Stomach (tissue), 19 donors: ENCODE measurements at places on chromosomes 7 and 10. TPM values are rescaled to one million over a fixed set of nuclear protein-coding genes. Genes with fewer than 3 reads are reported as not detected.

Gene AQP1
- 3.8 TPM for polyA plus RNA-seq

DNA sequence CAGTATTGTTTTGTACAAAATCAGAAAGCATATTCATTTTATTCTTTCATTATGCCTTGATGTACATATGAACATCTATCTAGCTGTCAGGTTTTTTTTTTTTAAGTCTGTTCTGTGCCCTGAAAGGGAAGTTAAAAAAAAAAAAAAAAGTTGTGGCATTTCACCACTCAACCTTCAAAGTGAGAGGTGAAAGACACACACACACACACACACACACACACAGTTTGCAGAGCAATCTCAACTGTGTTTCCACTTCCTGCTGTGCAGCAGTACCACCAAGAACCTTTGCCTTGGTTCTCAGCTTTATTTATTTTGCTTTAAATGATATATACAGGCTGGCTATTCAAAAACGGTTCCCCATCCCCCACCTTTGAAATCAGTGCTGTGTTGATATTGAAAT lies 955.6 kb downstream of the GATA3 start:
- DNase-seq = peak; percentile 73

Gene LOXL4
- 1.6 TPM for polyA plus RNA-seq

DNA sequence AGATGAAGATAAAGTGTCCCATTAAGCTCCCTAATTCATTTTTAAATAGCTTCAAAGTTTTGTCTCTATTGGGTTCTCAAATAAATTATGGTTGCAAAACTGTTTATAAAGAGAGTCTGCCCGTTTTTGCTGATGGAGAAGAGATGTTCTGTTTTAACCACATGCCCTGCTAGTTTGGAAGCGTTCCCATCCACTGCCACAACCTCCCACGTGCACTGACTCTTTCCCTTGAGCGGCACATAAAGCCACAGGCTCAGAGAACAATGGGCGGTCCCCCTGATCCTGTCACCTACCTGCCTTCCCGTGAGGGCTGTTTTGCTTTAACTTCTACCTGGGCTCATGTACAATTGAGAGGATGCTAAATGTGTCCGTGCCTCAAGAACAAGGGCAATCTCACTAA lies 65.5 kb downstream of the CPVL start:
- DNase-seq = no peak

Gene SPAM1
- polyA plus RNA-seq = not detected

DNA sequence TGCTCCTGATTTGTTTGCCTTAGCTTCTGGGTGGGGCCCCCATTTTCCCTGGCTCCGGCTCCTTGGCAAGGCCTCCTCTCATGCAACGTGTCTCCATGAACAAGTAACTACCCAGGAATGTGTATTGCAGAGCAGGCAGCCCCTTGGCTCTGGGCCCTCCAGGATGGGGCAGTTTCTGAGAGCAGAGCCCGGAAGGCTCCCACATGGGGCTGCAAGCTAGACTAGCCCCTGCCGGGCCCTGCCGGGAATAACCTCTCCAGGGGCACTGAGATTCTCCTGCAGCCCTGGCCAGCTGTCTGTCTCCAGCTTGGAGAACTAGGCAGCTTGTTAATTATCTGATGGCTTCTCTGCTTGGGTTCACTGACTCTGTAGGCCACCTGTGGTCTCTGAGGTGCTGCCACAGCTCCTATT lies 184.0 kb upstream of the INHBA start:
- peak; percentile 28 for DNase-seq

GRCh38 chr10:132185601-132186487 lies 904 bp upstream of the DPYSL4 start:
- peak; percentile 60 for DNase-seq

- DNase-seq = no peak
Observed at GRCh38 chr7:97317575-97317974, 200.1 kb downstream of the SDHAF3 start.

Gene MKI67
- polyA plus RNA-seq = 0.61 TPM

Gene C10orf53
- polyA plus RNA-seq = not detected

DNA sequence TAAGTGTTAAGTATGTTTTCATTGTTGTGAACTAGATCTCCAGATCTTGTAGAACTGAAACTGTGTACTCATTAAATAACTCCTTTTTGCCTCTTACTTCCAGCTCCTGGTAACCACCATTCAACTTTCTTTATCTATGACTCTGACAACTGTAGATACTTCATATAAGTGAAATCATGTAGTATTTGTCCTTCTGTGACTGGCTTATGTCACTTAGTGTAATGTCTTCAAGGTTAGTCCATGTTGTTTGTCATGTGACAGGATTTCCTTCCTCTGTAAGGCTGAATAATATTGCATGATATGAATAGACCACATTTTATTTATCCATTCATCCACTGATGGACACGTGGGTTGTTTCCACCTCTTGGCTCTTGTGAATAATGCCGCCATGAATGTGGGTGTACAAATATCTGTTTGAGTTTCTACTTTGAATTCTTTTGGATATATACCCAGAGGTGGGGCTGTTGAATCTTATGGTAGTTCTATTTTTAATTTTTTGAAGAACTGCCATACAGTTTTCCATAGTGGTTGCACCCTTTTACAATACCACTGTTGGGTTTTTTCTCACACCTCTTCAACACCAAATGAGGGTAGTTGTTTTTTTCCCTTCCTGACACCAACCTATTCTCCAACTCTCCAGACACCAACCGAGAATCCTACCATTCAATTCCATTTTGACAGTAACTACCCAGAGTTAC lies 10.7 kb upstream of the FMC1 start:
- no peak for DNase-seq

GRCh38 chr7:45082031-45082830 lies 6.5 kb downstream of the NACAD start:
- DNase-seq = no peak

DNA sequence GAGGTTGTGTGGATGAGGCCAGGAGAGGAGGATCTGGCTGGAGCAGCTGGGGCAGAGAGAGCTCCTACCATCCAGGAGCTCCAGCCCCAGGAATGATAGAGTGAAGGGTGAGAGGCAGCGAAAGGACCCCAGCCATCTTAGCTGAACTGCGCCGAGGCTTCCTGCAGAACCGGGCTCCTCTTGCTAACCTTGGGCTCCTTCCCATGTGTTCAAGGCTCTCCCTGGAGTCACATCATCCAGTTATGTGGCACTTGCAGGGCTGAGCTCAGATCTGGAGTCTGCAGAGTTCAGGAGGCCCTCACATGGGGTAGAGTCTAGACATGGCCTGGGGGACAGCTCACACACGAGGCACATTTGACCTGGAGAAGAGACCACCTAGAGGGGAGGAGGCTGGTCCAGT lies 225.0 kb upstream of the ZNF32 start:
- DNase-seq = no peak

Gene SYCE1
- polyA plus RNA-seq = 0.50 TPM

DNA sequence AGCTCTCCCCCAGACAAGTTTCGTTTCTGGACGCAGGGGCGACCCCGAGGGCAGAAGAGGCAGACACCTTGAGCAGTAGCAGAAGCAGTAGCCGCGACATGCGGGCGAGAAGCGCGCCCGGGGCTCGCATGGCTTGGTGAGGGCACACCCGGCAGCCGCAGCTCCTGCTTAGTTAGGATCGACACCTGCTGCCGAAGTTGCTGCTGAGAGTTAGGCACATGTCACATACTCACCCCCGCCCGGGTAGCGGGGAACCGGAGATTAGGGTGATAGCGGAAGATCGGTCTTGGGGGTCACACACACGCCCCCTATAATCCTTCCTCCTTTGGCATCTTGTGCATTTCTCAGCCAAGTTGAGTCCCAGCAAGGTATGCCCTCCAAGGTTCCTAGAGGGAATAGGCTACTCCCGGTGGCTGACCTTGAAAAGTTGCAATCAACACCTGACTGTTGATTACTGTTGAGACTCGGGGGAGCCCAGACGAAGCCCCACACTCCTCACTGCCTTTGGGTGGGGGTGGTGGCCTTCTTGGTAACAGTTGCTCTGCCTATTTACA lies 668 bp downstream of the GPR37 start:
- DNase-seq = peak; percentile 35

- DNase-seq = no peak
Observed at GRCh38 chr10:23331567-23332301, 12.9 kb downstream of the C10orf67 start.

DNA sequence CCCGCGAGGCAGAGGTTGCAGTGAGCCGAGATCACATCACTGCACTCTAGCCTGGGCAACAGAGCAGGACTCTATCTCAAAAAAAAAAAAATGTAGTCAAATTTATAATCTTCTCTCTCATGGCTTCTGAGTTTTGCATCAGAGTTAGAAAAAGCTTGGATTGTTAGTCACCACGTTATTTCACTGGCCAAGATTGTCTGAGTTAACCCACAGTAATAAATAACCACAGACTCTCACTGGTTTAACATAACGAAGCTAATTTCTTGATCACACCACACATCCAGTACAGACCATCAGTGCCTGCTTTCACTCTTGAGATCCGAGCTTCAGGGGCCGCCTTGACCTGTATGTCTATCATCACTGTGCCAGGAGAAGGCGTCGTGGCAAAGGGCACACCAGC lies 116.8 kb upstream of the JCAD start:
- DNase-seq = no peak

GRCh38 chr7:110317541-110318265 lies 773.2 kb upstream of the LRRN3 start:
- peak; percentile 34 for DNase-seq

DNA sequence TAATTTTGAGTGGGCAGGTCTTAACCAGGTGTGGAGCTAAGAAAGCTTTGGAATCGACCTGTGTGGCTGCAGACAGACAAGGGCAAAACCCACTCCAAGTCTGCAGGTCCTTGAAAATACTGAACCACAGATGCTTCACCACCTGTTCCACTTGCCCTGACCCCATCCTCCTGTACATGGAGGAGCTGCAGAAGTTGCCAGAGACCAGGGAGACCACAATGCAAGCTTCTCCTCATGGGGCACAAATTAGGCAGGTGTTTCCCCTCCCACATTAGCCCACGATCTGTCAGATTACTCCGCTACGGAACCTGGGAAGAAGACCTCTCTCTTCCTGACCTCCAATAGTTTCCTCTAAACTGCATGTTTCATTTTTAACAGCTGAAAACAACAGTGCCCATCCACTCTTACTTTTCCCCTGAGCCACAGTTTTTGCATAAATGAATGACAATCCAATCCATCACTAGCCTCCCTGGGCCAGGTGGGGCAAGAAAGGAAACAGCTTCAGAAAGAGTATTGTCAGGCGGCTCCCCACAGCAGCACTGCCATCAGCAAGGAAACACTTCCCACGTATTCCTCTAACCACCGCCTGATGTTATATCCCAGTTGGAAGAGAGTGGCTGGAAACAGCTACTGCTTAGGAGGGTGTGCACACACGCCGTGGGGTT lies 141.6 kb downstream of the PRKAG2 start:
- no peak for DNase-seq

DNA sequence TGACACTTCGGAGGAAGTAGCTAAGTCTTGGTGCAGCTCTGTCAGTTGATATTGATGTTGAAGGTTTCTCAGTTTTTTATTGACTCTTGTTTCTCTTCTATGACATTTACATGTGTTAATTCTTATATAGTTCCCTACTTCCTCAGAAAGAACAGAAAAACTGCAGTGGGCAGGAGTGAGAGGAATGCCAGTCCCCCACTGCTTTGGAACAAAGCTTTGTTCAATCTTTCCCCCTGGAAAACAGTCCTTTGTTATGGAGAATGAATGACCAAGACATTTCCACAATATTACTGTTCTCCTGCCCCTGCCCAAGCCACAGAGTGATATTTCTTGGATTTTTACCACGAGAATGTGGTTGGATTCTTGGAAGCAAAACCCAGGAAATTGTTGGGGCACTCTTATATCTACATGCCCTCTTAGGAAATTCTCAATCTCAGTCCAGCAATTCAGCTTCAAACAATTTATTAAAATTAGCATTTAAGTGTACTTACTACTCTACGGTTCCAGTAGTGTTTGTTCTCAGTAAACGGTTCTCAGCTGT lies 258.0 kb upstream of the KCND2 start:
- no peak for DNase-seq

GRCh38 chr10:34596351-34596750 lies 218.7 kb downstream of the PARD3 start:
- no peak for DNase-seq

DNA sequence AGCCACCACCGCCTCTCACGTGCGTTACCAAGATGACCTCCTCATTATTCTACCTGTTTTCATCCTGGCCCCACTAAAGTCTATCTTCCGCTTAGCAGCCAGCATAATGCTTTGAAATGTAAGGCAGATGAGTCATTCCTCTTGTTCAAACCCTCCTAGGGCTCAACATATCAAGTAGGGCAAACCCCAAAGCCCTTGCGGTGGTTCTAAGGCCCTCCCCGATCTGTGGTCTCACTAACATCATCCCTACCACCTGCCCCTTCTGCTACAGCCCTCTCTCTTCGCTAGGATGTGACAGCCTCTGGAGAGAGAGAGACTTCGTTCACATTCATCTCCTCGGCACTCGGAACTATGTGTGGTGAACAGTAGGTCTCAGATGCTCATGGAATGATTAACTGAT lies 94.8 kb downstream of the SVIL start:
- no peak for DNase-seq

- DNase-seq = no peak
Observed at GRCh38 chr7:46970476-46970875, 611.4 kb downstream of the TNS3 start.

- peak; percentile 6 for DNase-seq
Observed at GRCh38 chr10:123101872-123102271, 33.9 kb upstream of the HMX3 start.

Gene IL6
- polyA plus RNA-seq = 9.2 TPM

GRCh38 chr7:150855476-150856302 lies 3.4 kb downstream of the AOC1 start:
- no peak for DNase-seq

DNA sequence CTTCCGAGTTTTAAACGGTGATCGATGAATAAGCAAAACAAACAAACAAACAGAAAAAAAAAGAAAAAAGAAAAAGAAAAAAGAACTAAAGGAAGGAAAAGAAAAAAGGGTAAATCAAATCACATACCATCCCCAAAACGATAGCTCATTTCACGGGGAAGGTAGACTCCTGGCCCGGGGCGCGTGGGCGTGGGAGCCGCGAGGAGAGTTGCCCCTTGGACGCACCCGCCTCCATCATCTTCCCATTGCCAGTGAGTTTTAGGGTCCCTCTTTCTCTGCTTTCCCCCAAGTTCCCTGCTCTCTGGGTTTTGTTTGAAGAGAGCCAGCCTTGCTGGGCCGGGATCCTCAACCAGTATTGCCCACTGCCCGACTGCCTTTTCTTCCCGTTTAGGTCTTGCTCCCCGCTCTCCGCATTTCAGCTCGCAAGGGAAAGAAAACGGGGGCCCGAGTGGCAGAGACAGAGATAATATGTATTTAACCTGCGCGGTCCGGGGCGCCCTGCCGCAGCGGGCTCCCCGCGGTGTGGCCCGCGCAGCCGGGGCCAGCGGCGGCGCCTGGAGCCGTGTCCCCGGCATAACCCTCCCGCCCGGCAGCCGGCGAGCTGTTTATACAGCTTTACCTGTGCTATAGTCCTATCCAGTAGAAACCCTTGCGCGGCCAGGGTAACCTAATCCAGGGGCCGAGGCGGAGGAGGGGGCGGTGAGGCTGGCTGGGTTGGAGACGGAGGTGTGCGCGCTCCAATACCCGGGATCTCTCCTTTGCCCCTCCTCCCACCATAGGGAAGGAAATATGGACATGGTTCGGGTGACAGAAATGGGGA lies 5.2 kb upstream of the GATA3 start:
- no peak for DNase-seq
